ENCODE measurements at places on chromosomes 3 and 15.

DNA sequence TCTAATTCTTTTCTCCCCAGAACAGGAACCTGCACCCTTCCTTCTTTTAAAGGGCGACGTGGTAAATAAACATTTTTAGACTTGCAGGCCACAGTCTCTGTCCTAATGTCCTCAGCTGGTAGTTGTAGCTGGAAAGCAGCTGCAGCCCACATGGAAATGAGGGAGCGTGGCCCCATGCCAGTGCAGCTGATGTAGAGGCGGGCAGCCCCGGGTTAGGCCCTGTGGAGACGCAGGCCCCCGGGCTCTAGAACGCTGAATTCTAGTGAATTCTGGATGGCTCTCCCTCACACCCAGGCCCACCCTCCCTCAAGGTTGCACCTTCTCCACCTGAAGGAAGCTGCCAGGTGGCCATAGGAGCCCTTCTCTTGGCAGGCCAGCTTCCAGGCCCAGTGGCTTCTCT is 52.3 kb downstream of the PGPEP1L start:
- peak; percentile 69 for DNase-seq

DNA sequence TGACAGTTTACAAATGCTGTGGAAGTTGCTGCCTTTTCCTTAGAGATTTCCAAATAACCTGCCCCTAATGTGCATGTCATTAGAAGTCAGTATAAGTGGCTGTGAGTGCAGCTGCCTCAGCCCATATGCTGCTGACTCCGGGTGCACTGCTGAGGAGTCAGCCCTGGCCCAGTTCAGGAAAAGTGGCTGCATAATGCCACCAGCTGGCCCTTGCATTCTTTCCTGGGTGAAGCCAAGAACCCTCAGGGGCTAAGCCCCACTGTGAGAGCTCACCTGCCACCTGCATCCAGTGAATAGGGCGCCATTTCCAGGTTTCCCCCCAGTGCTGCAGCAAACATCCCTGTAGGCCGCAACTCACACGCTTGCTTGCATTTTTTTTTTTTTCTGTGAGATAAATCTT is 139.9 kb downstream of the TJP1 start:
- DNase-seq: no peak

- peak; percentile 90 for DNase-seq
Observed at GRCh38 chr3:14261229-14261628, 82.6 kb downstream of the LSM3 start.

DNA sequence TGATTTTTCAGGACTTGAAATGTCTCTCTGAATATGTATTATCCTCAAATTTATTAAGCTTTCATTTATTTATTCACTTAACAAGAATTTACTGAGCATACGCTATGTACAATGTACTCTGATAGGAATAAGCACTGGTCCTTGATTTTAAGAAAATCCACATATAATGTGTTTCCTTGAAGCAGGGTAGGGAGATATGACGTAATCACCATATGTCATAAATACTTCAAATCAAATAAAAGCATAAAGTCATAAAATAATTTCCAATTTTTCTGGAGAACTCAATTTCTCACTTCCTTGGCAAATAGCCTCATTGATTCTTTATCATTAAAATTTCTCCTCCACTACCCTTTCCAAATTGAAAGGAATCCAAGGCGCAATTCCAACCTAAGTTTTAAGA is 177.8 kb upstream of the GAP43 start:
- no peak for DNase-seq

GRCh38 chr3:147962408-147963164 is 553.4 kb downstream of the ZIC1 start:
- DNase-seq: no peak

GRCh38 chr3:112514527-112515128 is 15.4 kb upstream of the BTLA start:
- no peak for DNase-seq

DNA sequence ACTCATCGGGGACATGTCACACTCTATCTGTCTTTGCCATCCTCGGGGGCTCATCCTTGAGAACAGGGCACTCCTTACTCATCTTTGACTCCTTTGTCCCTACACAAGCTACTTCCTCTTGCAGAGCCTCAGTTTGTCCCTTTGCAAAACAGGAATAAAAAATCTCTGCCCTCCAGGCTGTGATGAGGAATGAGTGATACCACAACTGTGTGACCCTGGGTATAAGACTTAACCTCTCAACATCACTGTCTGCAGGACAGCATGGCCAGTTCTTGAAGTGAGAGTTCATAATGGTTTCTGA is 48.5 kb downstream of the IQSEC1 start:
- no peak for DNase-seq

GRCh38 chr3:3836845-3837244 is 37.6 kb downstream of the LRRN1 start:
- DNase-seq: no peak

GRCh38 chr15:42510258-42511006 is 15.0 kb downstream of the SNAP23 start:
- DNase-seq: no peak

DNA sequence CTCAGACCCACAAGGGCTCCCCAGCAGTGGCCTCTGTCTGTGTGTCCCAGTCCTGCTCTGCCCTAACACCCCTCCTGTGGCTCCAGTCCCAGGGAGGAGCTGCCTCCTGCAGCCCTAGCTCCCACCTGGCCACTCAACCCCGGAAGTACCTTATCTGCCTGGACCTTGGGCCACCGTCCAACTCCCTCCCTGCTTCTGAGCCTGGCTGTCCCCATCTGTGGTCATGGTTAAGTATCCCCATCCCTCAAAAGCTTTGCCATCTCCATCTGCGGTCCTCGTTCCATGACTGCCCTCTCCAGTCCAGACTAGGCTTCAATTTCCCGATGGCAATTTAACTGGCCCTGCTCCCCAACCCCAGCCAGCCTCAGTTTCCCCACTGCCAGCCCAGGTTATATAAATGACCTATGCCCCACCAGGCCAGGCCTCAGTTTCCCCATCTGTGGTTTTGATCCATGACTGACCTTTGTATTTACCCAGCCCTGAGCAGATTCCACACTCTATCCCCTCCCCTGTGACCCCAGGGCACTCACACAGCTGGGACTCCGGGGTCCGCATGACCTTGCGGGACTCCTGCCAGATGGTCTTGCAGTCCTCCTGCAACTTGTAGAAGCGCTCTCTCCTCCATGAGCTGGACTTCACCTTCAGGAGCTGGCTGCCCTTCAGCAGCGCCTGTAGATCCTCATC is 9.6 kb downstream of the PLCD1 start:
- DNase-seq: no peak

DNA sequence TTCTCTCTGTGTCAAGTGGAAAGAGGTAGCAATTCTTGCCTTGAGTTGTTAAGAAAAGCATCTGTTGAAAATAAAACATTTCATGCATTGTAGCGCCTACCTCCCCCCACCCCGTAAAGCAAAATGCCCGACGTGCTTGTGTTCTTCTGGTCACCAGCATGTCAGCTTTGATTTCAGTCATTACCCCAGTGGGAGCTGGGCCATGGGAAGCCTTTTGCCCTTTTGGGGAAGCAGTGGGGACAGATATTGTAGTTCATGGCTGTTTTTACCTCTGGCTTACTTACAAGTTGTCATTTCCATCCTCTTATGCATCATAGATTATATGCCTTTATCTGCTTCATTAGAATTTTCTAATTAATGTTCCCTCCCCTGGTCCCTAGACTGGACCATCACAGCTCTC is 328.7 kb downstream of the RYR3 start:
- no peak for DNase-seq

DNA sequence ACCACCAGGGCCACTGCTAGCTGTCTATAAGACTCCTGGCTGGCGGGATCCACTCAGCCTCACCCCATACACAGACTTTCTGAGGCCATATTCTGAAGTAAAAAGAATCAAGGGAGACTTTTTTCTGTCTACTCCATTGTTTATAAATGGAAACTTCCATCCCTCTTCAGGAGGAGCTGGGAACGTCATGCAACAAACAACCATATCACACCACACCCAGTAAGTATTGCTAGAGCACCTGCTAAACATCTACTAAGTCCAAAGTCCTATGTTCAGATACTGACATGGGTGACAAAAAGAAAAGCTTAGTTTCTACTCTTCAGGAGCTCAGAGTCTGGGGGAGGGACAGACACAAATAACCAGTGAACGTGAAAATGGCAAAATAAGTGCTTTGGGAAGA is 324.8 kb upstream of the ONECUT1 start:
- DNase-seq: no peak

- DNase-seq: no peak
Observed at GRCh38 chr15:70034141-70034540, 63.6 kb downstream of the TLE3 start.

DNA sequence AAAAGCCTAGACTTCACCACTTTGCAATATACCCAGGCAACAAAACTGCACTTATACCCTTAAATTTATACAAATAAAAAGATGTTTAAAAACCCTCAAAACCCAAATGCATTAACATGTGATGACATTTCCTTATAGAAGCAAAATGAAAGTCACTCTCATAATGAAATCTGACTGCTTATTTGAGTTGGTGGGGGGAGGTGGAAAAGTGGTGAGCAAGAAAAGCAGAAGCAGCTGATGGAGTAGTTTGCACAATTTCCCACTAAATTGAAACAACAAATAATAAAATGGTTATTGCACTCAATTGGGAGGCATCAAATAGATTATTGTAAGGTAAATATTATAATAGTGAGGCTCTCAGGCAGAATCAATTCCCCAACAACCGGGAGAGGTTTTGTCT is 54.0 kb upstream of the GADL1 start:
- DNase-seq: no peak

DNA sequence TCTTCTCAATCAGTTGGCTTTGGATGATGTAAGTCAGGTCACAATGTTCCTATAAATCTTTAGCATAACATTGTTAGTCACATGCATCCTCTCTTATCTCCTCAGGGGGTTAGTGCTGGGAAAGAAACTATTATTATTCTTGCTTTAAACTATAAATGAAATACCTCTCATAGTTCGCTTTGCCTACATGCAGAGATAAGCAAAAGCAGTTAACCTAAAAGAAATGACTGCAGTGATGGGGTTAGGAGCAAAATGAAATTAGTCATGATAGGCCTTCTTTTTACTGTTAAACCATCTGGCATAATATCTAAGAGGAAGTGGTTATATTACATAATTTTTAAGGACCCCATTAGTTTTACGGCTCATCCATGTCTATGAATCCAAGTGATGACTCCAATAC is 91.7 kb upstream of the IGSF10 start:
- DNase-seq: no peak

DNA sequence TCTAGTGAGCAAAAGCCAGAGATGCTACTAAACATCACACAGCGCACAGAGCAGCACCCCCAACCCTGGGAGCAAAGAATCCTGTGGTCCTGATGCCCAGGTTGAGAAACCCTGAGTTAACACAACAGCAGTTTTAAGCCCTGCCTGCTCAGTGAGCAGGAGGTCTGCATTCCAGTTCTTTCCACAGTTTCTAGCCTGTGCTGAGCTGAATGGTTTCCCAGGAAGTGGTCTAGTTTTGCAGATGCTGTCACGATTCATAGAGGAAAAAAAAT is 171.1 kb upstream of the PROK2 start:
- no peak for DNase-seq

DNA sequence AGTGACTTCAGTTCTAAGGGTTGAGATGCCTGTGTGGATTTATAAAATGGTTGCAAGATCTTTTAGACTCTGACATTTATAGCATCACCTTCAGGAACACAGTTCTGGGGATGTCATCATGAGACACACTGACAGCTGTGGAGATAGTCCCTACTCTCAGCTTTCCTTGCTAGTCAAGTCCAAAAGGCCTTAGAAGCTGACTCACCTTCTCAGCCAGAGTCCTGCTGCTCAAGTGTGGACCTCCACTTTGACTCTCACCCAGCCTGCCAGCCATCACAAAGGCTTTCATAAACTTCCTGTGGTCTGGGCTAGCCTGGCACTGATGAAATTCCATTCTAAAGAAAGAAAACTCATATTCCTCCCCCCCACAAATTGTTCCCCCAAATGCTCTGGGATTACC is 44.8 kb downstream of the TMEM39A start:
- DNase-seq: no peak

GRCh38 chr3:162719684-162720341 is 1223.2 kb downstream of the OTOL1 start:
- DNase-seq: peak; percentile 80

GRCh38 chr3:18556503-18557135 is 131.5 kb upstream of the SATB1 start:
- no peak for DNase-seq

DNA sequence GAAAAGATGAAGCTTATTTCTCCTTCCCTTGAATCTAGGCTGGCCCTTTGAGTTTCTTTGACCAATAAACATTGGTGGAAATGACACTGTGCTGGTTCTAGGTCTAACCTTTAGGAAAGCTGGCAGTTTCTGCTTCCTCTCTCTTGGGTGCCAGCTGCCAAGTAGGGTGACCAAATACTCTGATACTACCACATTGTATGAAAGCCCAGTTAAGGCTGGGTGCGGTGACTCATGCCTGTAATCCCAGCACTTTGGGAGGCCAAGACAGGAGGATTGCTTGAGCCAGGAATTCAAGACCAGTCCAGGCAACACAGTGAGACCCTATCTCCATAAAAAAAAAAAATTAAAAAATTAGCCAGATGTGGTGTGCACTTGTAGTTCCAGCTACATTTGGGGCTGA is 320.7 kb downstream of the ZNF621 start:
- no peak for DNase-seq

GRCh38 chr3:30488070-30488756 is 118.2 kb upstream of the TGFBR2 start:
- no peak for DNase-seq

GRCh38 chr3:4071481-4072184 is 231.5 kb upstream of the SETMAR start:
- no peak for DNase-seq

DNA sequence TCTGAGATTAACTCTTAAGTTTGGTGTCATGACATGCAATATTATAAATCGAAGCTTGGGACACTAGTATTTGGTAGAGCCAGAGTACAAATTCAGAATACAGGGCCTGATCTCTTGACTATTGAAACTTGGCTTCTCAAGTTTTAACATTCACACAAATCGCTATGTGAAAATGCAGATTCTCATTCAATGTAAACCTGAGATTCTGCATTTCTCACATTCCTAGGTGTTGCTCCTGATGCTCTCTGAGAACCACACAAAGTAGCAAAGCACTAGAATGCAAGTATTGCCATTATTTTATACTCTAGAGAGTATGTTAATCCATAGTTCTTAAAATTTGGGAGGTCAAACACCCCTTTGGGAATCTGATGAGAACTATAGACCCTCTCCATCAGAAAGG is 47.9 kb downstream of the WDR49 start:
- DNase-seq: no peak

- peak; percentile 57 for DNase-seq
Observed at GRCh38 chr3:171772427-171773056, 37.7 kb downstream of the PLD1 start.

DNA sequence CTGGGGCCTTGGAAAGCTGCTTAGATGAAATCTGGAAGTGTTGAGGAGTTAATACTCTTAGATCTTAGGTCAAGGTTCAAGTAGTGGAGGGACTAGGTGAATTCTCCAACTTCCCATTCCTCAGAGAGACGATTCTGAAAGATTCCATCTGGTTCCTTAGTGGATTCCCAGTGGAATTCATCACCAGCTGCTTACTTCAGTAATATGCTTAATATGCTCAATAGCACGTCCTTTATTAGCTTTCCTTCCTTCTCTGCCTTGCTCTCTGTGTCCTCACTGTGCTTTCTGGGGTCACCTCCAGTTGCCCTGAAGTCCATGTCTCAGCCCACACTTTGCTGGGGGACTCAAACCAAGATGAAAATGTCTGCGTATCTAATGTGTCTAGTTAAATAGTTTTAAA is 31.0 kb downstream of the CEP63 start:
- no peak for DNase-seq

- DNase-seq: no peak
Observed at GRCh38 chr3:123644358-123644757, 59.5 kb upstream of the HACD2 start.

Data from foreskin fibroblast (primary cell).